ENCODE measurements at places on chromosomes 3 and 15.
A peak's percentile ranks its signal among the peaks of the same experiment; 100 is the strongest.

DNA sequence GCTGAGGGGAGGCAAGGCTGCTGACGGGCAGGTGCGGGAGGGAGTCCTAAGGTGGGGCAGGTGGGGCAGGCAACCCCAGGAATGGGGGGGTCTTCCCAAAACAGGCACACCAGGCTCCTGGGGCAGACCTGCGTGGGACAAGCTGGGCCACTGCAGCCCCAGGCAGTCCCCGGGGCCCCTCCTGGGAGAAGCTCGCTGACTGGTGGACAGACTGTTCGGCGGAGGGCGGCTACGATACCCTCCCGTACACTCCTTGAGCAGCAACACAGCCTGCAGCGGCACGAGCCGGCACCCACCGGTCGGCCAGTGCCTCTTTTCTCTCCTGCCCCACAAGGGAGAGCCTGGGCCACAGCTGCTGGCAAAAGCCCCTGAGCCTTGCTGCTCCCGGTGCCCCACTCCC lies 65.9 kb upstream of the RPL32 start:
- no peak for DNase-seq

DNA sequence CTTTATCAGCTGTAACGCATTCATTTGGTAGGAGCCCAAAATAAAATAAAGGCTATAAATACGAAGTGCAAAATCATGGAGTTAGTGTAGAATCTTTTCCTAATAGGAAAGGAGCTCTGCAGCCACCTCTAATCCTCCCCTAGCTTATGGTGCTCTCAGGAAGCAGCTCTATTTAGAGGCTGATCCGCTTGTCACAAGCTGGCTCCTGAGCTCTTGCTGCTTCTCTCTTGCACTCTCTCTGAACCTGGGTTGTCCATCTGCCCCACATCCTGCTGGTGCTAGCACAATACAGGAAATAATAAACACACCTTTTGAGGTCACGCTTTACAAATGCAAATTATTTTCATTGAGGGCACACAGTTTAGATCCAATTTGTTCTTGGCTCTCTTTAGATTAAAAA lies 37.3 kb upstream of the BFSP2 start:
- no peak for DNase-seq

DNA sequence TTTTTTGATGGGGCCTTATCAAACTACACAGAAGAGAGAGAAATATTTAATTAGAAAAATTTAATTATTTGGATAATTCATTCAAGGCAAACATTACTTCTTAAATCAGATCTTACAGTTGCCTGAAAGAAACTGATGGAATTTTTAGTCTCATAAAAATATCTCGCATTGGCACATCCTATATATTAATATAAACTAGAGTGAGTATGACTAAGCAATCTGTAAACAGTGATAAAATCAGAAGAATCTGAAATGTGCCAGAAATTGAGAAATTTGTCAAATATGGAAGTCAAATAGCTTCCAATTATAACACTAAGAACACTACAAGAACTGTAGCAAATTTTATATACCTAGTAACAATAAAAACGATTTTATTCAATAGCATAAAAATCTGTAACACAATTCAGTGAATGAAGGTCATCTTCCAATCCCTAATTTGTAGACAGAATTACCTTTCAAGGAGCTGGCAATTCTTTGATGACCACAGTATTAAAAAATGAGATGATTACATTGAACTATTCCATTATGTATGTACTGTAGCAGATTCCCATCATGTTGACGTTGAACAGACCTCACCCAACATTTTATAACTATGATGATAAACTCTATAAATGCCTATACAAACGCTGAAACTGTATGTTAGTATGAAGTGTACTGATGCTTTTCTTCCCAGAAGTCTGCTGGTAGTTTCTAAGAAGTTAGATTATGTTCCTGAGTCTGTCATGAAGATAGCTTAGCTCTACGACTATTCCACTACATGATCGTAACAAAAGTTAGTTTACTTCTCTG lies 63.0 kb downstream of the ALDH1A2 start:
- no peak for DNase-seq

- no peak for DNase-seq
These were observed 172.7 kb downstream of the WDR72 start for GRCh38 chr15:53586799-53587198.

- no peak for DNase-seq
These were observed at the start of gene DOCK3 for GRCh38 chr3:50674349-50675178. Gene DOCK3, plus strand, starts transcription at chr3:50674927. Its CDS starts 337 bp downstream, at chr3:50675264.

GRCh38 chr15:100890051-100890720 lies 10.6 kb downstream of the ALDH1A3 start:
- no peak for DNase-seq

DNA sequence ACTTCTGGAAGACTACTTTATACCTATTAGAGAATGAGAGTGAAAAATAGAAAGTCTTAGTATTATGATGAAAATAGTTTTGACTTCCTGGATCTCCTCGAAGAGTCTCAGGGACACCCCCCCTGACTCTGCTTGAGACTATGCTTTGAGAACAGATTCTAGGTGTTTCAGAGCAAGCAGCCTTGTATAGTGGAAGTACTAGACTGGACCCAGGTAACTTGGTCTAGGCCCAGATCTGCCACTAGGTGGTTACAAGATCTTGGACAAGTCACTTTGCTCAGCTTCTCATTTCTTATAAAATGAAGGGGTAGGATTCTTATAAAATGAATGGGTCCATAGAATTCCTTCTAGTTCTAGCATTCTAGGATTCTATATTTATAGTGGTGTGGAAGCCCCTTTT lies 9.1 kb downstream of the ABHD5 start:
- DNase-seq: no peak

DNA sequence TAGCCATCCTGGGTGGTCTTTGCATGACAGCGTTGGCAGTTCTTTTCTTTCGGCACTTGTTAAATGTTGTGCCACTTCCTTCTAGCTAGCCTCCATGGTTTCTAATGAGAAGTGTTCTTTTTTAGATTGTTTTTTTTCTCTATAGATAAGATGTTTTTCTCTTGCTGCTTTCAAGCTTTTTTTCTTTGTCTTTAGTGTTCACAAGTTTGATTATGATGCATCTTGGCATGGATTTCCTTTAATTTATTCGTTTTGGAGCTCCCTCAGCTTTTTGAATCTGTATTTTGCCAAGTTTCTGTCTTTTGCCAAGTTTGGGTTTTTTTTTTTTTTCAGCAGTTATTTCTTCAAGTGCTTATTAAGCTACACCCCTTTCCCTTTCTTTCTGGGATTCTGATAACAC lies 53.1 kb downstream of the TM2D3 start:
- DNase-seq: no peak

- DNase-seq: no peak
These were observed 188.4 kb upstream of the WNT5A start for GRCh38 chr3:55675478-55675877.

DNA sequence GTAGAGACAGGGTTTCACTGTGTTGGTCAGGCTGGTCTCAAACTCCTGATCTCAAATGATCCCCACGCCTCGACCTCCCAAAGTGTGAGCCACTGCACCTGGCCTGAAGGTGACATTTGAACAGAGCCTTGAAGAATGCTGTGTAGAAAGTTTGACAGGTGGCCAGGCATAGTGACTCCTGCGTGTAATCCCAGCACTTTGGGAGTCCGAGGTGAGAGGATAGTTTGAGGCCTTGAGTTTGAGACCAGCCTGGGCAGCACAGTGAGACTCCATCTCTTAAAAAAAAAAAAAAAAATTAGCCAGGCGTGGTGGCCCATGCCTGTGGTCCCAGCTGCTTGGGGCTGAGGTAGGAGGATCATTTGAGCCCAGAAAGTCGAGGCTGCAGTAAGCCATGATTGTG lies 1.5 kb downstream of the IQGAP1 start:
- DNase-seq: no peak

GRCh38 chr15:63093486-63094205 lies 28.0 kb upstream of the LACTB start:
- DNase-seq: peak; percentile 54

DNA sequence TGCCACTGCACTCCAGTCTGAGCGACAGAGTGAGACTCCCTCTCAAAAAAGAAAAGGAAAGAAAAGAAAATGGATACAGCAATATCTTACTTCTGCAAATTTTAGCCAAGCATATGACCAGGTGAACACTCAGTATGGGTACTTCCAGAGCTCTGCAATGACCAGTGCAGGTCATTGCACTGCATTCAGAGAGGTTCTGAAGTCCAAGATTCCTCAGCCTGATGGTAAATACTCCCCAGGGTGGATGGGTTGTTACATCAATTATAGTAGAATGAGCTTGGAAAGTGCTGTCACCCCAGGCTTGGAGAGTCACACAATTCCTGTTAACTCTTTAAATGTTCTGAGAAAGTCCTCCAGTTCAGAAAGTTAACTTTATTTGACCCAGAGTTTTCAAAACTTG lies 103.7 kb downstream of the RPLP1 start:
- DNase-seq: no peak

GRCh38 chr3:185867650-185868049 lies 42.8 kb upstream of the IGF2BP2 start:
- no peak for DNase-seq

- no peak for DNase-seq
These were observed 146.7 kb upstream of the THBS1 start for GRCh38 chr15:39434163-39434562.

DNA sequence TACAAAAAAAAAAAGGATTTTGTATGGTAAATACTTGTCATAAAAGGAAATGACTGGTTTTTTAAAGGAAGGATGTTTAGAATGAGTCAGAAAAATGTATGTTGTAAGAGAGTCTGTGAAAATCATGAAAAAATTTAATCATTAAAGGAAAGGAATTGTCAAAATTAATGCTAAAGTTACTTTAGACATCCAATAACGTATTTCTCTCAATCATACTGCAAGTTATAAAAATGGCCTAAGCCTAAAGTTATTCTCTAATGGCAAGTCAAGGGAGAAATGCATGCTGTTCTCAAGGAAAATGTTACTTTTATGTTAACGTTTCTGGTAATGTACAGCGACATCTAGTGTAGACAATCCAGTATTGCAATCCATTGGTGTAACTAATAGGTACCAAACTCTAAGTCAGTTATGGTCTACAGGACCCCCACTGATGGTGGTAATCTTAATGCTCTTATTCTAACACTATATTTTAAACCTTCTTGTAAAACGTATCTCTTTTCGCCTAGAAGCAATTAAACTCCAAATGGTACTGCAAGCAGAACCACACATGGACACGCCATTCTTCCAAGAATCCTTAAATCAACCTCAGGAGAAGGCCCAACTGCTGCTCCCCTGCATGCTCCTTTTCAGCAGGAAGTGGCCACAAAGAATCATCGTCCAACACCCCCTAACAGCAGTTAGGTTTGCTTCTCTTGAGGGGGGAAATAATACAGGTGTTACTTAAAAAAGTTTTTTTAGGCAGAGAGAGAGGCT lies 35.2 kb downstream of the NCEH1 start:
- no peak for DNase-seq

GRCh38 chr15:61442821-61443220 lies 213.7 kb upstream of the RORA start:
- DNase-seq: no peak

DNA sequence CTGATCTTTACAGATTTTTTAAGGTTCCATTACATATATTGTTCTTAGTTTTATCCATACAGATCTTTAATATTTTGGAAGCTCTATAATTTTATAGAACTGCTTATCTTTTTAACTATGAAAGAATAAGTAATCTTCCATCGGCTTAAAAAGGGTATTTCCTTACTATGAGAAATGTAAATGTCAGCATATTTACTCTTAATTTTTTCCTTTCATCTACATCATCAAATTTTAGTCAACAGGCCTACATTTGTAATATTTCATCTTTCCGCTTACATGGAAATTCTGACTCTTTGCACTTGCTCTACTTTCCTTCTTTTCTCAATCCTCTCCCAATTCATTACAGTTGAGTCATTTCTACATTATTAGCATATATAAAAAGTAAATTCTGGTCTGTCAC lies 111.3 kb upstream of the GOLGA6L6 start:
- DNase-seq: no peak

- no peak for DNase-seq
These were observed 123.9 kb downstream of the MAGI1 start for GRCh38 chr3:65914740-65915367.

- no peak for DNase-seq
These were observed 233.5 kb upstream of the ATP10A start for GRCh38 chr15:26096581-26096980.

GRCh38 chr3:153864793-153865192 lies 256.4 kb upstream of the ARHGEF26 start:
- DNase-seq: no peak

Measured in urinary bladder (tissue), 4 donors.